Stimulated activated CD8-positive, alpha-beta memory T cell treated with anti-CD3 and anti-CD28 coated beads, Interleukin-15, amount 100 ng/mL, for 24 hours (primary cell): ENCODE measurements at places on chromosomes 13 and 19.

- no peak for DNase-seq
These were observed 1718.7 kb downstream of the EFNB2 start for GRCh38 chr13:104816726-104817125.

- DNase-seq, result no peak
These were observed 389.2 kb downstream of the DIAPH3 start for GRCh38 chr13:59774491-59774971.

- DNase-seq, result no peak
These were observed 57.0 kb downstream of the SLC10A2 start for GRCh38 chr13:103009051-103009840.

DNA sequence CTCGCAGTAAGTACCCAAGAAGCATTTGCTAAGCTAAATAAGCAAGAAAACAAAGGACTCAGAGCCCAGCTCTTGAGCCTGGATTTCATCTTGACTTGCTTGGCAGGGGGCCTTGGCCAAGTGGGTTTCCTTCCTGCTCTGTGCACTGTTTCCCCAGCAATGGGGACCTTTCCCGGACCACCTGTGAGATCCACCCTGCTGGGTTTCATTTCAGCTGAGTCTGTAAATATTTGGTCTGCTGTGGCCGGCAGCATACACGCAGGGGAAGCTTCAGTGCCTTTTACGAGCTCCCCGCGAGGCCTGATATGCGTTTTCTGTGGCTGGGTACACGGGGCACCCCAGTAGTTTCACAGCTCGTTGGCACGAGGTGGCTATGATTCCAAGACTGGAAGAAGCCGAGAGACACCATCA is 12.4 kb upstream of the TINCR start:
- no peak for DNase-seq

DNA sequence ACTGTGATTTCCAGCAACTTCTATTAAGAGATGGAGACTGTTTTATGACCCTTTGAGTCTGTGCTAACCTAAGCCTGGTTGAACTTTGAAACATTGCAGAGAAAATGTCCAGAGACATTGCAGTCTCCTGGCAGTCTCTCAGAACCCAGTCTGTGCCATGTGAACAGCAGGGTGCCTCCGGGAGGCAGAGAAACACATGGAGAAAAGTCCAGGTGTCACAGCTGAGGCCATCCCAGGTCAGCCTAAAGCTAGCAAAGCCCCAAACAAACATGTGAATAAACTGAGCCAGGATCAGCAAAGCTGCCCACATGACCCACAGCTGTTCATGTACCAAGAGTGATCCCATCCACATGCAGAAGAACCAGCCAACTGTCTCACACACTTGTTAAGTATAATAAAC is 7.8 kb downstream of the CYP4F11 start:
- no peak for DNase-seq
